Uterus (tissue), 4 donors: ENCODE measurements at places on chromosomes 2 and 18. TPM values are rescaled to one million over a fixed set of nuclear protein-coding genes. Genes with fewer than 3 reads are reported as not detected.

TCF23 gene
- total RNA-seq, result 31.5 TPM

HOXD4 gene
- 16.5 TPM for total RNA-seq

WDR43 gene
- total RNA-seq, result 82.2 TPM

RNU2-63P gene
- total RNA-seq, result not detected

UGT1A5 gene
- total RNA-seq, result not detected

TIMM21 gene
- 17.4 TPM for total RNA-seq

RBKS gene
- total RNA-seq, result 5.4 TPM

TUBA3D gene
- total RNA-seq, result 10.6 TPM

TSGA10 gene
- total RNA-seq, result 12.0 TPM

SPATA3 gene
- total RNA-seq, result not detected

SCLY gene
- 6.5 TPM for total RNA-seq

TEKT4 gene
- not detected for total RNA-seq

MDH1B gene
- total RNA-seq, result 1.3 TPM

BCL11A gene
- total RNA-seq, result 1.5 TPM

RRM2 gene
- total RNA-seq, result not detected

TRIB2 gene
- 83.6 TPM for total RNA-seq

DSG1 gene
- total RNA-seq, result not detected

CSRNP3 gene
- 44.1 TPM for total RNA-seq

IL18R1 gene
- 1.3 TPM for total RNA-seq

UGP2 gene
- total RNA-seq, result 90.7 TPM
